Upper lobe of right lung (tissue), 1 donor: ENCODE measurements at places on chromosomes 3 and 15. TPM values are rescaled to one million over a fixed set of nuclear protein-coding genes. Genes with fewer than 3 reads are reported as not detected.

NEO1 gene
- 44.8 TPM for total RNA-seq

DNA sequence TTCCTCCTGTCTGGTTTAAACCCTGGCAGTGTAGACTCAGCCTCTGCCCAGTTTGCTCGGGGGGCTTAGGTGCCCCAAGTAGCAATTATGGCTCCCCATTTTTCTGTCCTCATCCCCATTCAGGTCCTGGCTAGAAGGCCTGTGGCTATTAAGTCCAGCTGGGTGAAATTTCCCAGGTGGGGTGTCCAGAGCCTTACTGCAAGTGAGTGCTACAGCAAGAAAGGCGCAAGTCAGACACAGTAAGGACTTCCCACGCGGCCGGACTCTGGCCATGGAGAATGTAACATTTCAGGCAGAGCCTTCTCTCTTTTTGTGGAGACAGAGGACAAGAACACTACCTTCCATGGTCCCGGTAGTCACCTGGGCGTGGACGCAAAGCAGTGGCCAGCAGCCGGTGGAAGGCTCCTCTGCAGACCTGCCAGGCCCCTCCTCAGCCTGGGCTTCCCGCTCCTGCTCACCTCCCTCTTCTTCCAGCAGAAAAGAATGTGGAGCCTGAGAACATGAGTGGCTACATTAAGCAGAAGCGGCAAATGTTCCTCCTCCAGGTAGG is 23.3 kb downstream of the CFAP100 start:
- H3K4me3 ChIP-seq = no peak overlapping the region
- peaks cover 50% of the 10 kb centered on the region for H3K27me3 ChIP-seq
- H3K36me3 ChIP-seq = no peaks in the 10 kb centered on the region
- DNase-seq = no peak
- H3K4me1 ChIP-seq = no peaks in the 10 kb centered on the region

DNA sequence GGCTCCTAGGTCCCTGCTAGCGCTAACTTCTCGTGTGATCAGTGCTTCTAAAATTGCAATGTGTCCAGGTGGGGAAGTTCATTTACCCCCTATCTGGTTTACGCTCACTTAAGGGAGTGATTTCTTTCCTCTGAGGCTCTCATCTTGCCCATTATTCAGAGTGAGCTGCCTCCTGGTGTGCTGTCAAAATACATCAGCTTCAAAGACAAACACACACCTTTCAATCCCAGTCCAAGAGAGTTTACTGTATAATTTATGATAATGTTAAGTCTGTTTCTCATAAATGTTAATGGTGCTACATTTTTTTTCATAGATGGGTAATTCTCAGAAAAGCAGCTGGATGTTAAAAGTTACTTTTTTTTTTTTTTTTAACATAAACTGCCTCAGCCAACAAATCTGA is 112.3 kb downstream of the RORA start:
- H3K4me3 ChIP-seq = no peak overlapping the region
- H3K27me3 ChIP-seq = no peaks in the 10 kb centered on the region
- no peaks in the 10 kb centered on the region for H3K36me3 ChIP-seq
- H3K4me1 ChIP-seq = no peaks in the 10 kb centered on the region
- no peak overlapping the region for H3K27ac ChIP-seq

DNA sequence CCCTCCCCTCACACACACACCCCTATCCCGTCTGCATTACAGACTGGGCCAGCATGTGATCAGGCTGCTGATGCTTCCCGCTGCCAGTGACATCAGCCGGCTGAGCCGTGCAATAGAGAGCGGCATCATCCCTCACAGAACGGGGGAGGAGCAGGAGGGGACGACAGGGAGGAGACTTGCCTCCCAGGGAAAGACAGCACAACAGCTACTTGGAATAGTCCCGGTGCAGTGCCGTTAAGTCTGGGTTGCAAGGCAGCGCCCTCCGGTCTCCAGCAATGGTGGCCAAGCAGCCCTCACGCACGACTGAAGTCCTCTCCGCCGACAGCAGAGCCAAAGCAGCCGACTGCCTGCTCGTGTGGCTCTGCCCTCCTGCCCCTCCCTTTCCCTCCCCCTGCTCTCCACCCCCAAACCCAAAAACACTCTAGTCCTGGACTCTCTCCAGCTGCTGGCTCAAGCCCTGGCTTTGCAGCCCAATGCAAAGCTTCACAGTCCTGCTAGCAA is 31.5 kb upstream of the RPS17 start:
- H3K27me3 ChIP-seq = no peaks in the 10 kb centered on the region
- no peaks in the 10 kb centered on the region for H3K36me3 ChIP-seq
- DNase-seq = peak; percentile 73
- no peak overlapping the region for H3K27ac ChIP-seq
- no peaks in the 10 kb centered on the region for H3K4me1 ChIP-seq
- H3K4me3 ChIP-seq = peak overlapping the region; percentile 34

DNA sequence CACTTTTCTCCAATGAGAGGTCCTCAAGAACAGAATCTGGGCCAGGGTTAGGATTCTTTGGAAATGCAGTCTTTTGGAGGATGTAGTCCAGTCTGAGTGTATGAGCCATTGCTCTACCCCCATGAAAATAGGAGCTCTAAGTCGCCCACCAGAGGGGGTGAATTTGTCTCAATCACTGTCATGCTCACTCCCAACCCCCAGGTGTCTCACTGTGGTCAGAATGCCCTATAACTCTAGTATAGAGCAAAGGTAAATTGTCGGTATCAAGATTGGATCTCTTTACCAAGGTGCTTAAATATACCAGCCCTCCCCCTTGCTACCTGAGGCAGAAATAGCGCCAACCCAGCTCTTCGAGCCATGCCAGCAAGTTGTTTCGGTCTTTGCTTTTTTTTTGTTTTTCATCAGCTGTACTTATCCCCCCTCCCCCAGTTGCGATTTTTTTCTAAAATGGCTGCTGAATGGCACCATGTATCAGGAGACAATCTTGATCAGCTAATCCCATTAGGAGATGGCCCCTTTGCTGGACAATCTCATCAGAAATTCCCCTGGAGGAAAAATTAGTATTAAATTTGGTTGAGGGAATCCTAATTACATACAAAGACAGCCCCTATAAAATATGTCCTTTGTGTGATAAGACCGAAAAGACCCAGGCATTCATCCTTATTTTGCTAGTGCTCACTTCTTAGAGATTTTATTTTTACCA is 130.7 kb downstream of the EBLN2 start:
- no peaks in the 10 kb centered on the region for H3K4me1 ChIP-seq
- H3K4me3 ChIP-seq = no peak overlapping the region
- no peaks in the 10 kb centered on the region for H3K36me3 ChIP-seq
- no peaks in the 10 kb centered on the region for H3K27me3 ChIP-seq
- H3K27ac ChIP-seq = no peak overlapping the region

GRCh38 chr3:19149368-19149767 is 1.1 kb downstream of the KCNH8 start:
- peaks cover 25% of the 10 kb centered on the region for H3K27me3 ChIP-seq
- peaks cover 12% of the 10 kb centered on the region for H3K4me1 ChIP-seq
- DNase-seq = no peak
- no peaks in the 10 kb centered on the region for H3K36me3 ChIP-seq

DNA sequence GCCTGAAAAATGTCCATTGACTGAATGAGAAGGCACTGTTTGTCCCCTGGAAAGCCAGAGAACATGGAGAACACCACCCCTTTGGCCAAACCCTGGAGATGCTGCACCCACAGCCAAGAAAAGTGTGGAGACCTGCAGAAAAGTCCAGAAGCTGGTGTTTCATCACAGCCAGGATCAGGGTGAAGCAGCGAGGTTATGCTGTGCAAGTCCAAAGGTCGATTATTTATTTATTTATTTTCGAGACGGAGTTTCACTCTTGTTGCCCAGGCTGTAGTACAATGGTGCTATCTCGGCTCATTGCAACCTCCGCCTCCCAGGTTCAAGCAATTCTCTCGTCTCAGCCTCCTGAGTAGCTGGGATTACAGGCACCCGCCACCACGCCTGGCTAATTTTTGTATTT is 5.5 kb upstream of the CTSH start:
- no peaks in the 10 kb centered on the region for H3K27me3 ChIP-seq
- H3K36me3 ChIP-seq = no peaks in the 10 kb centered on the region
- no peak overlapping the region for H3K27ac ChIP-seq
- H3K4me1 ChIP-seq = peaks cover 22% of the 10 kb centered on the region
- H3K4me3 ChIP-seq = no peak overlapping the region

ANKUB1 gene
- total RNA-seq = not detected

SCG5 gene
- 0.96 TPM for total RNA-seq

FAM174B gene
- total RNA-seq = 62.9 TPM

DNA sequence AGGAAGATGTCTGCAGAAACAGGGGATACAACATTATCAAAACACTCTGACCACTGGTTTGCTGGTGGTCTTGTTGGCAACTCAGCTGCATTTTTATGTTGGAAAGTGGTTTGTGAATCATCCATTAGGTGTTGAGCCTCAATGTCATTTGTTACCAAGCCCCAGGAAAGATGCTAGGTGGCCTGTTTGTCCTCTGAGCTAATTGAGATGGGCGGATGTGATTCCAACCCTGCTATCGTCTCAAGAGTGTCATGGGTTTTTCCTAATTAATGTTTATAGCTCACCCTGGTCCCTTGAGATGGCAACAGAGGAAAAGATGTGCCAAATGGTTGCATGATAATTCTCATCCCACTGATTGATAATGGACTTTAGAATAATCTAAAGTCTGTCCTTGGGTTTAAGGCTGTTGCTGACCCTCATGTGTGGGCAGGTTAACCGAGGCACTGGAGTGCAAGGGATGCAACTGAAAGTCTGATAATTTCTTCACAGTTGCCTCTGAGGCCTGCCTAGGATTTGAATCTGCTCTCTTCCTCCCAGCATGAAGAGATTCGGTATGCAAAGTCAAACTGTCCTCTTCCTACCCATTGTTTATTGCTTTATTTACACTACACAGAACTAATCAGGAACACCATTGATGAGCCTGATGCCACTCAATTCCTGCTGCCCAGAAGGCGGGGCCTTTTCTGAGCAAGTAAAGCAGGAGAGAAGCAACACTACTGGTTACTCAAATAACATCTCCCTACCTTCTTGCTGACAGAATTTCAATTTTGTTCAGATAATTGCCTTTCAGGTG is 166.2 kb upstream of the TBC1D5 start:
- DNase-seq = no peak
- H3K36me3 ChIP-seq = no peaks in the 10 kb centered on the region
- H3K4me1 ChIP-seq = no peaks in the 10 kb centered on the region
- H3K27ac ChIP-seq = no peak overlapping the region

MOBP gene
- not detected for total RNA-seq

HACD2 gene
- 47.2 TPM for total RNA-seq

- no peak overlapping the region for H3K4me3 ChIP-seq
- no peak for DNase-seq
- H3K27me3 ChIP-seq = peaks cover 18% of the 10 kb centered on the region
- no peak overlapping the region for H3K27ac ChIP-seq
Observed at GRCh38 chr3:10599444-10599843, 94.1 kb upstream of the ATP2B2 start.

- no peak for DNase-seq
- H3K27ac ChIP-seq = no peak overlapping the region
- no peak overlapping the region for H3K4me3 ChIP-seq
- H3K4me1 ChIP-seq = no peaks in the 10 kb centered on the region
- no peaks in the 10 kb centered on the region for H3K27me3 ChIP-seq
Observed at GRCh38 chr3:122392868-122393844, 9.2 kb downstream of the FAM162A start.

DNA sequence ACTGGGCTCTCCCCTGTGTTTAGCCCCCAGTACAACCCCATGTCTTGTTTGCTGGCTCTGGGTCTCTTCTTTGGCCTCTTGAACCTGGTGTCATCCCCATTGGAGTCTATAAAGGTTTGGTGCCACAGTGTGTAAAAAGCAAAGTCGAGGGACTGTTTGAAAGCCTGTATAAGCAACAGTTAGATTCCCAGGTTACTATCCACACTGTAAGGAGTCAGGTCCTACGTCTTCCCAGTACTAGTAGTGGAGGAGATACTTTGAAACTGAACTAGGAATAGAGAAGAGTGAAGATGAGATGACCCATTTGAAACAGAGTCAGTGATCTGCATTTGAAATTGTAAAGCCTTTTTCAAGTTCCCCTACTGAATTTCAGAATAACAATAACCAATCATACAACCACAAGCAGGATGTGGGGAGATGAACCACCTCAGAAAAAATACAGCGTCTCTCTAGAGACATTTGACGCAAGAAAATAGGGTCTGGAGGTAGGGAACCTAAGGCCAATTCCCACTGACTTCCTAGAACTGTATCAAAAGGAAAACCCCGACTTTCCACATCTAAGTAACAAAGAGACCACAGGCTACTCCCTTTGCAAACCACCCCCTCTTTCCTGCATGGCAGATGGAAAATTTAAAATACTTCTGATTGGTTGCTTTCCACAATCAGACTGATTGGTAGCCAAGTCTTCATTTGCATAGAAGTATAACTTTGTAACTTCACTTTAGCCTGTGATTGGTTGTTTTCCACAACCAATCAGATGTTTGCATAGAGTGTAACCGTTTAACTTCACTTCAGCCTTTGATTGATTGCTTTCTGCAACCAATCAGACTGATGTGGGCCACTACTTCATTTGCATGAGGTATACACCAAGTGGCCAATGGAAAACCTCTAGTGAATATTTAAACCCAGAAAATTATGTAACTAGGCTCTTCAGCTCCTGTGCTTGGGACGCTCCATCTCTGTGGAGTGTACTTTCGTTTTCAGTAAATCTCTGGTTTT is 49.9 kb upstream of the NEDD4 start:
- no peaks in the 10 kb centered on the region for H3K27me3 ChIP-seq
- no peak overlapping the region for H3K27ac ChIP-seq
- no peak overlapping the region for H3K4me3 ChIP-seq

COLQ gene
- 1.1 TPM for total RNA-seq

DNA sequence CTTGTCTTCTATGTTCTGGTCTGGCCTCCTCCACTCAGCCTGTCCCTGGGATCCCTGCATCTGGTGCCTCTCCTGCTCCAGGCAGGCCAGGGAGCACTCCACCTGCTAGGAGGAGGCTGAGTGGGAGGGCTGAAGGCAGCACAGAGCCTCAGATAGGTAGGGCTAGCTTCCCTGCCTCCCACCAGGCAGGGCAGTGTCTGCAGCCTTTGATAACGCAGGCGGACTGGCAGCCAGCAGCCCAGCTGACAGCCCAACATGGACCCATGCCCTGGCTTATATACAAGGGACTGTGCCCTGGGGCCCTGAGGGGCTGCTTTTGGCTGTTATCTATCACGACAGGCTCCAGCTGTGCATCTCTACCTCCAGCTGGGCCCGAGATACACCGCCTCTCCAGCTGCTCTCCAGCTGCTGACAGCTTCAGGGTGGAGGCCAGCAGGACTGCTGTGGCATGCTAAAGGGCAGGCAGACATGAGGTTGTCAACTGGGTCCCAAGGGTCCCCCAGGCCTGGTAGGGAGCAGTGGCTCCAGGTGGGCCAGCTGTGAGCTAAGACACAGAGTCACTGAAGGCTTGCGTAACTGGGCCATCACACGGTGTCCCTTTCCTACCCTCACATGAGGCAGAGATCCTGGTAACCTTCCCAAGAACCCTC is 5.2 kb upstream of the CLK3 start:
- H3K36me3 ChIP-seq = no peaks in the 10 kb centered on the region
- H3K27me3 ChIP-seq = no peaks in the 10 kb centered on the region
- H3K4me3 ChIP-seq = no peak overlapping the region

DNA sequence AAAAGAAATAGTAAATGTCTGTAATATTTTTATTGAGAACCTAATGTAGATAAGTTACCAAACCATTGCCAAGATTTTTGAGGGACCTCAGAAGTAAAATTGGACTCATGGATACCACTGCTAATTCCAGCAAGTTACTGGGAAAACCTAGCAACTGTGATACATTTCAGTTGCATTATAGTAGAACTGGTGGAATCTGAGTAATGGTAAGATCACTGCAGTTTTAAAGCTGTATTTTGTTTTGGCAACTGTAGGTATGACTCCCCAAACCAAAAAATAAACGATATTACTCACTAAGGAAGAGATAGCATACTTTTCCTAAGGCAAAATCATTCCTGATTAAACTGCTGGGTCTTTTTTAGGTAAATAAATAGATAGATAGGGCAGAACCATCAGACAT is 54.0 kb downstream of the ARMC8 start:
- no peaks in the 10 kb centered on the region for H3K4me1 ChIP-seq
- H3K4me3 ChIP-seq = no peak overlapping the region
- no peak overlapping the region for H3K27ac ChIP-seq
- peaks cover 91% of the 10 kb centered on the region for H3K36me3 ChIP-seq
- H3K27me3 ChIP-seq = no peaks in the 10 kb centered on the region

TTLL13 gene
- not detected for total RNA-seq
